Activated T-cell treated with anti-CD3 and anti-CD28 coated beads, Interleukin-2, amount 50 U/mL, for 24 hours (primary cell): ENCODE measurements at places on chromosomes 13 and 19.

DNA sequence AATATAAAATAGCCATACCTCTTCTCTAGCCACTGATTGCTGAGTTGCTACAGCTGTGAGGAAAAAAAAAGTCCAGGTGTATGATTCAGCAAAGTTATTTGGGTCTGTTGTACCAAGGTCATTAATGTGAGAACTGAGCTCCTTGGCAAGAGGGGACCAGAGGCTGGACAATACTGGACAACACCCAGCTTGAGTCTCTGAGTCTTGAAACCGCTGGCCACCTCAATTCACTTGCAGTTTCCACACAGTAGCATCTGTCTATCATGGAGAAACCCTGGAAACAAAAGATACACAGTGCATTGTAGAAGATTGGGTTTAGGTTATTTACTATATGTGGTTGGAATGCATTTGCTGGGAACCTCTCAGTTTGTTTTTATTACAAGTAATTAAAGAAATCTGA is 60.4 kb downstream of the WDFY2 start:
- H3K4me3 ChIP-seq: no peak overlapping the region
- H3K4me1 ChIP-seq: peaks cover 52% of the 10 kb centered on the region
- DNase-seq: no peak
- peaks cover 3% of the 10 kb centered on the region for H3K36me3 ChIP-seq
- H3K27me3 ChIP-seq: no peaks in the 10 kb centered on the region

DNA sequence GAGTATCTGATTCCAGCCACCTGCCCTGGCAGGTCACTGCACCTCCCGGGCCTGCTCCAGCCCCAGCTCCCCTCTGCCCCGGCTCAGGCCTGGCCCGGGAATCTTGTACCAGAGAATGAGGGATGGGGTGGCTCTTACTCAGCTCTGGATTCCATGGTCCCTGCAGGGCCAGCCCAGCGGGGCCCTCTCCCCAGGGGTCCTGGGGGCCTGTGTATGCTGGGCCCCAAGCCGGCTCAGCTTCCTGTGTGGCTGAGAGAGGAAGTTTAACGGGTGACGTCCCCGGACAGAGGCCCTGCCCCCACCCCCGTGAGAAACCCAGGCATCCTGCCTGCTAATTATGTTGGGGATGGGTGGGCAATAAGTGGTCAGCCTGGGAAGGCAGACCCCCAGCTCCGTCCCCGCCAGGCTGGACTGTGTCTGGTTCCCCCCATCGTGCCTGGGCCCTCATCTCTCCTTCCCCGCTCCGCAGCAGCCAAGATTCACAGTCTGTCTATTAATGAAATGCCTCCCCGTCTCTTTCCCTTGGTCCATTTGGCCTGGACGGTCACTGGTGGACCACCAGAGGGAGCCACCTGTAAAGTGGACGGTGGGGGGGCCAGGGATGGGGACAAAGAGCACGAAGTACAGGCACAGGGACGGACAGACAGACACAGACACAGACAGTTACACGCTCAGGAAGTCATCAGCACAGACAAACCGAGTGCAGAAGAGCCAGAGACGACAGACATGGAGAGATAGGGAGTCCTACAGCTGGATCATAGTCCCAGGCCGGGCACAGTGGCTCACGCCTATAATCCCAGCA is at the start of gene DENND1C:
Gene DENND1C, minus strand, starts transcription at position 247 of the 802 bp plus-strand sequence. Its CDS starts 92 bp downstream, at position 155.
- H3K4me1 ChIP-seq: peaks cover 31% of the 10 kb centered on the region
- H3K4me3 ChIP-seq: peak within 1 kb of the TSS; percentile 95
- peaks cover 29% of the 10 kb centered on the region for H3K36me3 ChIP-seq
- H3K27me3 ChIP-seq: no peaks in the 10 kb centered on the region
- H3K27ac ChIP-seq: peak within 1 kb of the TSS; percentile 96

GRCh38 chr19:10299545-10300458 is 9.8 kb downstream of the ZGLP1 start:
- peaks cover 8% of the 10 kb centered on the region for H3K36me3 ChIP-seq
- H3K4me1 ChIP-seq: peaks cover 25% of the 10 kb centered on the region
- H3K27ac ChIP-seq: no peak overlapping the region
- DNase-seq: no peak
- H3K27me3 ChIP-seq: peaks cover 15% of the 10 kb centered on the region

DNA sequence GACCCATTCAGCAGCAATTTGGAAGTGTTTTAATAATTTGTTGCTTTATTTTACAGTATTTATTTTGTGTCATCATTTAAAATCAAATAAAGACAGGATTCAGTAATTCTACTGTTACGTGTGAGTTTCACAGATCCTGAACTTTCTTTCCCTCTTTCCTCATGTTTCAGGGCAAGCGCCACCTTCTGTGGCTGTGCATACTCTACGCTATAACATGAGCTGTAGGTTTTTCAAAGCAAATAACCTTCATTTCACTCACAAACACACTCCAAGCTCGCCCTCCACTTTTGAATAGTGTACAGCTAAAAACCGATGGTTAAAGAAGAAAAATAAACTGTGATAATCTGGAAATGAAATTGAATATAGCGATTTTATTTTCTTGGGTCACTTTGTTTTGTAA is 753.3 kb downstream of the OLFM4 start:
- no peak for DNase-seq
- H3K27me3 ChIP-seq: no peaks in the 10 kb centered on the region
- no peak overlapping the region for H3K27ac ChIP-seq
- H3K4me3 ChIP-seq: no peak overlapping the region
- no peaks in the 10 kb centered on the region for H3K36me3 ChIP-seq
- H3K4me1 ChIP-seq: peaks cover 5% of the 10 kb centered on the region

DNA sequence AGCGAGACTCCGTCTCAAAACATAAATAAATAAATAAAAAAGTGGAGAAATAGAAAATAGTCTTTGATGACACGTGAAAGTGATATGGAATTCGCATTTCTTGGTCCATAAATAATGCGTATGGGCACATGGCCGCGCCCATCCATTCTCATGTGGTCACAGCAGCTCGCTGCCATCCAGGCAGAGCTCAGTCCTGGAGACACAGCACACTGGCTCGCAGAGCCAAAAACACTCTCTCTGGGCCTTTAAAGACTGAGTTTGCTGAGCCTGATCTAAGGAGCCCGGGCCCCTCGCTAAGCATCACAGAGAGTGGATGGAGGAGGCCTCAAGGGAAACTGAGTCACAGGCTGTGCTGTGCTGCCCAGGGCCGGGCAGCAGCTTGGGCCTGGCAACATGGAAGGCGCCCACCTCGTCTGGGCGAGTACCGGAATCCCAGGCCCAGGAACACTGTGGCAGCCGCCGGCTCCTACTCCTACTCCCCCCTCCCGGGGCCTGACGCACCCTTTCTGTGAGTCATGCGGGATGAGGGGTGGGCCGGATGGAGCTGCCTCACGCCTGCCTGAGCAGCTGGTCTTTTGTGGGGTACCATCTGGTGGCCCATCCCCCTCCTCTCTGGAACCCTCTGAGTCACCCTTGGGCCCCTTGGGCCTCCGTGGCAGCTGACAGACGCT is 28.9 kb upstream of the CACTIN start:
- H3K4me3 ChIP-seq: no peak overlapping the region
- no peak for DNase-seq
- H3K27ac ChIP-seq: no peak overlapping the region
- peaks cover 48% of the 10 kb centered on the region for H3K36me3 ChIP-seq

GRCh38 chr13:48892053-48892687 is 83.5 kb upstream of the FNDC3A start:
- H3K4me3 ChIP-seq: peak overlapping the region; percentile 30
- peak overlapping the region; percentile 92 for H3K27ac ChIP-seq
- DNase-seq: no peak
- H3K4me1 ChIP-seq: peaks cover 56% of the 10 kb centered on the region
- H3K27me3 ChIP-seq: no peaks in the 10 kb centered on the region

GRCh38 chr19:28051047-28051446 is 1161.9 kb downstream of the UQCRFS1 start:
- H3K4me3 ChIP-seq: no peak overlapping the region
- no peak overlapping the region for H3K27ac ChIP-seq
- DNase-seq: no peak
- H3K4me1 ChIP-seq: no peaks in the 10 kb centered on the region

GRCh38 chr13:63075126-63075525 is 1659.5 kb upstream of the PCDH20 start:
- H3K27ac ChIP-seq: no peak overlapping the region
- H3K4me1 ChIP-seq: no peaks in the 10 kb centered on the region
- H3K27me3 ChIP-seq: no peaks in the 10 kb centered on the region
- H3K4me3 ChIP-seq: no peak overlapping the region

DNA sequence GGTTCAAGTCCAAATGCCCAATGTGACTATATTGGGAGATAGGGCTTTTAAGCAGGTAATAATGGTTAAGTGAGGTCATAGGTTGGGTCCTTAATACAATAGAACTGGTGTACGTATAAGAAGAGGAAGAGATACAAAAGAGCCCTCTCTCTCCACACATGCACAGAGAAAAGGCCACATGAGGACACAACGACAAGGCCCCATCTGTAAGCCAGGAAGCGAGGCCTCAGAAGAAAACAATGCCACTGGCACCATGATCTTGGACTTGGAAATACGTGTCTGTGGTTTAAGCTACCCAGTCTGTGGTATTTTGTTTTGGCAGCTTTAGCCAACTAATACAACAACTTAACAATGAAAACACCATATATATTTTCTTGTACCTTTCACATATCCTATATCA is 23.4 kb upstream of the RFC3 start:
- peaks cover 3% of the 10 kb centered on the region for H3K27me3 ChIP-seq
- H3K4me1 ChIP-seq: no peaks in the 10 kb centered on the region
- H3K27ac ChIP-seq: no peak overlapping the region
- H3K4me3 ChIP-seq: no peak overlapping the region
- no peak for DNase-seq

DNA sequence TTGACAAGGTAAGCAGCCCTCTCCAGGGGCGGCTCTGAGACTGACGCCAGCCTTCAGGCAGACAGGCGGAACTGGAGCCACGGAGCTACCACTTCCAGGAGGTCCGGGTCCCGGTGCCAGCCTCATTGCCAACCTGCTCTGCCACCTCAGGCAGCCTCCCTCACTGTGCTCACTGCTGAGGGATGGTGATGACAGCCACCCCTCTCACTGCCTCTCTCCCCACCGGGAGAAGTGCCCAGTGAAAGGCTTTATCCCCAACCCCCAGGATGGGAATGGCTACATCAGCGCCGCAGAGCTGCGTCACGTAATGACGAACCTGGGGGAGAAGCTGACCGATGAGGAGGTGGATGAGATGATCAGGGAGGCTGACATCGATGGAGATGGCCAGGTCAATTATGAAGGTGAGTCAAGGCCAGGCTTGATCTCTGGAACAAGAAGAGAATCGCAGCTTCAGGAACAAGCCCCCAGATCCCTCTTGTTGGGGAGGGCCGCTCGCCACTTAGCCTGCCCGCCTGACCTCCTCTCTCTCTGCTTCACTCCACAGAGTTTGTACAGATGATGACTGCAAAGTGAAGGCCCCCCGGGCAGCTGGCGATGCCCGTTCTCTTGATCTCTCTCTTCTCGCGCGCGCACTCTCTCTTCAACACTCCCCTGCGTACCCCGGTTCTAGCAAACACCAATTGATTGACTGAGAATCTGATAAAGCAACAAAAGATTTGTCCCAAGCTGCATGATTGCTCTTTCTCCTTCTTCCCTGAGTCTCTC is 7.6 kb downstream of the CALM3 start:
- H3K27ac ChIP-seq: peak overlapping the region; percentile 2
- peaks cover 76% of the 10 kb centered on the region for H3K36me3 ChIP-seq
- H3K4me1 ChIP-seq: peaks cover 64% of the 10 kb centered on the region
- H3K27me3 ChIP-seq: no peaks in the 10 kb centered on the region

- peaks cover 4% of the 10 kb centered on the region for H3K36me3 ChIP-seq
- no peaks in the 10 kb centered on the region for H3K4me1 ChIP-seq
- no peak for DNase-seq
- no peak overlapping the region for H3K27ac ChIP-seq
Measured at GRCh38 chr19:16912780-16913179, 24.0 kb downstream of the F2RL3 start.

DNA sequence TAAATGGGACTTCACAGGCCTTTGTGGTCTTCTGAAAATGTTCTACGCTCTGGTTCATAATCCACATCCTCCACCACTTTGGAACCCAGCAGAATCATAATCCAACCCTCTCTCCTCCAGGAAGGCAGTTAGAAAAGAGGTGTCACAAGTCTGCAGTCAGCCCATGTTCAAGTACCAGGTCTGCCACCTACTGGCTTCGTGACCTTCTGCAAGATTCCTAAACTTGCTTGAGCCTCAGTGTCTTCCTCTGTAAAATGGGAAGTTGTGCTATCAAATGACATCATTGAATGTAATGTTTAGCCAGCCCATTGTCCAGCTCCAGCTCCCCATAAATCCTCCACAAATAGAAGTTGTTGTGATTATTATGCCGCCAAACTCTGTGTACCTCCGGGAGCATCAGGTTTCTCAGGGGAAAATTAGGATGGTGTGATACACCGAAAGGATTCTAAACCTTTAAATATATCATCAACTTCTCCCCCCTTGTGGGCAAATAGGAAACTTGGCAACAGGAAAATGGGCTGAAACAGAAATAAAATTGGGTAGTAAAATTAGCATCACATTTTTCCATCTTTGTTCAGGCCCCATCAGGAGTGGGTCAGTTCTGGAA is 109.7 kb downstream of the NUFIP1 start:
- no peak overlapping the region for H3K27ac ChIP-seq
- peaks cover 2% of the 10 kb centered on the region for H3K27me3 ChIP-seq
- H3K36me3 ChIP-seq: no peaks in the 10 kb centered on the region
- H3K4me3 ChIP-seq: no peak overlapping the region
- no peak for DNase-seq
- H3K4me1 ChIP-seq: peaks cover 8% of the 10 kb centered on the region

- H3K27me3 ChIP-seq: peaks cover 5% of the 10 kb centered on the region
- H3K4me3 ChIP-seq: no peak overlapping the region
- no peaks in the 10 kb centered on the region for H3K4me1 ChIP-seq
- DNase-seq: no peak
- no peaks in the 10 kb centered on the region for H3K36me3 ChIP-seq
- H3K27ac ChIP-seq: no peak overlapping the region
Measured at GRCh38 chr13:76048675-76049375, 412.7 kb downstream of the LMO7 start.

DNA sequence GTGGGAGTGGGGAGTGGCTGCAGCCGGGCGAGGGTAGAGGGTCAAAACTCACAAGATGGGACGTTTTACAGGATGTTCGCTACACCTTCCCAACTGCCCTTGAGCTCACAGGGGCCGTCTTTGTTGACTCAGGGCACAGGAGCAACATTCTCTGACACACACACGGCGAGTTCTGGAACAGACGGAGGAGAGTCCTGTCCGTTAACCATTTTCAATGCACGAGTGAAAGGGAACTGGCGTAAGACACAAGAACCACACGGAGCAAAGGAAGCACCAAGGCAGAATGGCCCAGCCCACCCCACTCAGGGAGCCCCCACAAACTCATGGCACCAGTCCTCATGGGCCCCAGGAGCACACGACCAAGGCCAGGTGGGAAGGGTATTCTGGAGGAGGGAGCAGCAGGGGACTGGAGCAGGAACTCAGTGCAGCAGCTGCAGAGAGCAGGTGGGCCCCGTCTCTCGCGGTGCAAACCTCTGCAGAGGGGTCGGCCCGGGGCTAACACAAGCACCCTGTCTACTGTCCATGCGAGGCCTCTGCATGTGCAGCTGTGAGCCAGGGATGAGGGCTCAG is 37.9 kb upstream of the ISYNA1 start:
- no peak overlapping the region for H3K4me3 ChIP-seq
- no peak for DNase-seq
- no peaks in the 10 kb centered on the region for H3K27me3 ChIP-seq
- H3K4me1 ChIP-seq: peaks cover 68% of the 10 kb centered on the region
